CD4-positive, alpha-beta T cell treated with Interleukin-4 for 1 hour (primary cell): ENCODE measurements at places on chromosomes 6 and 20.

DNA sequence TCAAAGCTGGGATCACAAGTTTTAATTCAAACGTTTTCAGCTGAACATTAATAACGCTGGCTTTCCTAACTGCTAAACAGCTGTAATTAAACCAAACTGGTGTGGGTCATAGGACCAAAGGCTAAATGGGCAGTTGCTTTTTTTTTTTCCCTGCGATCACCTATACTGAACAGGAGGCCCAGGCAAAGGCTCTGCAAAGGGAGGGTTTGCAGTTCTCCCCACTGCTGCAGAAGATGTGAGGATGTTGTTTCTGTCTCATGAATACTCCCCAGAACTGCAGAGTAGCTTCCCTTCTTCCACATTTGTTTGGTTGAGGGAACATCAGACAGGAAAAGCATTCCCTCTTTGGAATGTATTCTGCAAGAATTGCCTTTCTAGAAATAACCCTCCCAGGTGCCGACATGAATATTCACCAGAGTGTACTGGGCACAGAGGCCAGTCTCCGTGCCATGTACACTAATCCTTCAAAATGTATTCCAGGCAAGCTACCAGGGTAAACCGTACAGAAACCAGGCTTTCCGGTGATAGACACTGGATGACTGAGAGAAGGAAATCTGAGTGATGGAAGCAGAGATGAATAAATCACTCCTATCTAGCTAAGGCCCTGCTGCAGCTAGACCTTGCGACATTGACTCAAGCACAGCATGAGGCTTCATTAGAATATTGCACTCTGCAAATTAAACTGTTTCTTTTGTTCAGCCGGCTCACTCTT is 370.1 kb downstream of the BTBD9 start:
- no peak for DNase-seq

- DNase-seq: no peak
These were observed 14.2 kb downstream of the VAPB start for GRCh38 chr20:58403272-58403671.

GRCh38 chr6:21731411-21732031 is 138.0 kb downstream of the SOX4 start:
- no peak for DNase-seq

DNA sequence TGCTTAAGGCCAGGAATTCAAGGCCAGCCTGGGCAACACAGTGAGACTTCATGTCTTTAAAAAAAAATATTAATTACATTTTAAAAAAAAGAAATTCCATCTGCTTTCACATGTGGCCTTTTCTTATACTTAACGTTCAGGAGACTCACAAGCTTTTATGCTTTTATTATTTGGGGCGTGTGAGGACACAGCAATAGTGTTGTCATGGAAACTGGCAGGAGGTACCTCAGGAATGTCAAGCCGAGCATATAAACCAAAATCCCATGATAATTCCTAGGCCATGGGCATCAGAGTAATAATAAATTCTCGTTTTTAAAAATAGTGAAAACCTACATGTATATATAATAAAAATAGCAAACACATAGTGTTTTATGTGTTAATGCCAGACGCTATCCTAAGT is 89.8 kb downstream of the IYD start:
- no peak for DNase-seq

- DNase-seq: no peak
These were observed 13.8 kb upstream of the B4GALT5 start for GRCh38 chr20:49727478-49727877.

GRCh38 chr6:142601427-142601826 is 299.6 kb downstream of the ADGRG6 start:
- DNase-seq: no peak

DNA sequence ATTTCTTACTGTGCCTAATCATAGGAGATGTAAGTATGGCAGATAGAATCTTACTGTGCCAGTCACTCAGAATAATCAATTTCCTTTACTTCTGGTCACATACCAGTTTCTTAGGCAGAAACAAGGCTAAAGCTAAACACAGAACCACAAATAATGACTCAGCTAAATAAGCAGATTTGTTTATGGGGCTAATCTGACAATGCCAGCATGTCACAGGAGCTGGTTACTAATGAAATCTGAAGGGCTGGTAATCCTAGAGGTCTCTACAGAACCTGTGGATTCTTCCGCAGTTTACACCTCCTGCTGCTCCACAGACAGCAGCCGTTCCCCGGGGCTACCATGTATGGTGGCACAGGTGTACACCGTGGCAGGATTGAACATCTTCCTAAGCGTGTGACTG is 80.8 kb downstream of the LYRM4 start:
- no peak for DNase-seq

- DNase-seq: no peak
These were observed 87.2 kb downstream of the DST start for GRCh38 chr6:56555438-56555872.

GRCh38 chr20:35619196-35620095 is 3.8 kb downstream of the SPAG4 start:
- peak; percentile 78 for DNase-seq

DNA sequence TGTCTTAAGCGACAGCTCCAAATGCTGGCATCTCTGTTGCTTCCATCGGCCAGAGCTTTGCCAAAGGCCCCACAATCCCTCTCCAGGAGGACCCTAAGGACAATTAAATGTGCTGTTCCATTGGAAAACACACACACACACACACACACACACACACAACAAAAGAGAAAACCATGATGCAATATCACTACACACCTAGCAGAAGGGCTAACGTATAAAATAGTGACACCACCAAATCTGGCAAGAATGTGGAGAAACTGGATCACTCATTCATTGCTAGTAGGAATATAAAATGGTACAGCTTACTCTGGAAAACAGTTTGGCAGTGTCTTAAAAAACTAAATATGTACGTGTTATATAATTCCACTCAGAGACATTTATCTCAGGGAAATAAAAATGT is 13.0 kb upstream of the TMEM14A start:
- DNase-seq: no peak

- DNase-seq: no peak
These were observed 66.1 kb downstream of the HMGCLL1 start for GRCh38 chr6:55512904-55513303.

- DNase-seq: no peak
These were observed 52.4 kb downstream of the SCAND1 start for GRCh38 chr20:35901678-35902544.

DNA sequence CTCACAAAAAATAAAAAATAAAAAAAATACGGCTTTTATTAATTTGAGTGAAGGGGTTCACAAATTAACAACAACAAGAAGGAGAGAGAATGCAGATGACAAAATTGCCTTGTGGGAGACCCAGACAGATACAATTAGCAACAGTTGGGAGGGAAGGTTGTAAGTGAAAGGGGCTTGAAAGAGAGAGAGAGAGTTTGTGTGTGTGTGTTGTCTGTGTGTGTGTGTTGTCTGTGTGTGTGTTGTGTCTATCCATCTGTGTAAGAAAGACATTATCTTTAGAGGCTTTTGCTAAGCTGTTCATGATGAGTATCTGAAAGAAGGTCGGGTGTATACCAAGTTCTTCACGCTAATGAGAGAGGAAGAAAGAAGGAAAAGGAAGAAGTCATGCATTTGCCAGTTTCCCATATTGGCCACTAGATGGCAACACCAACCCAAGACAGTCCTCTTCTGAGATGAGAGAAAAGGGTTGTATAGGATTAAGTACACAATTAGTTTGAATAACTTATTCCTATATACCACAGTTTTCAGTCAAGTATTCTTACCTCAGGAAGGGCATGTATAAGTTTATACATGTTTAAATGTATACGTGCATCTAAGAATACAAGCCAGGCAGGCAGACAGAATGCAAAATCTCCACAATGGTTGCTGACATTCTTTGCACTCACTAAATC is 63.7 kb upstream of the CD2AP start:
- DNase-seq: peak; percentile 58

DNA sequence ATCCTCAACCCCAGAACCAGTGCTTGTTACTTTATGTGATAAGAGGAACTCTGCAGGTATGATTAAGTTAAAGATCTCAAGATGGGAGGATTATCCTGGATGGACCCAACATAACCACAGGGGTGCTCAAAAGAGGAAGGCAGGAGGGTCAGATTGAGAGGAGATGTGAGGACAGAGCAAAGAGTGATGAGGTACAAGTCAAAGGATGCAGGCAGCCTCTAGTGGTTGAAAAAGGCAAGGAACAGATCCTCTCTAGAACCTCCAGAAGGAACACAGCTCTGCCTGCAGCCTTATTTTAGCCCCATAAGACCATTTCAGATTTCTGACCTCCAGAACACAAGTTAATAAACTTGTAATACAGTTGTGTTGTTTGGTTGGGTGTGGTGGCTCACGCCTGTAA is 41.2 kb downstream of the PDSS2 start:
- no peak for DNase-seq

DNA sequence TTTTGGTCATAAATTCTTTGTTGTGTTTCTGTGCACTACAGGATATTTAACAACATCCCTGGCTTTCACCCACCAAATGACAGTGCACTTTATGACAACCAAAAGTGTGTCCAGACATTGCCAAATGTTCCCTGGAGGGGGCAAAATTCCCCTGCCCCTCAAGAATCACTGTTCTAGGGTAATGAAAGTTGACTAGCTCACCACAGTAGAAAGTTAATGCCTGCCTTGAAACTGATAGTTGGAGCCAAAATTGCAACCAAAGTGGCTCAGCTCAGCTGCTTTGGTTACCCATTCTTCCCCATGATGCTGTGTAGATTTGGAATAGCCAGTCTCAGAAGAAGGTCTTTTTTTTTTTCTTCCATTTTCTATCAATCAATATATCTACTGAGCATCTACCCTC is 150.6 kb downstream of the RALGAPA2 start:
- DNase-seq: no peak

- DNase-seq: no peak
These were observed 22.4 kb downstream of the TAF4 start for GRCh38 chr20:62043131-62043914.

DNA sequence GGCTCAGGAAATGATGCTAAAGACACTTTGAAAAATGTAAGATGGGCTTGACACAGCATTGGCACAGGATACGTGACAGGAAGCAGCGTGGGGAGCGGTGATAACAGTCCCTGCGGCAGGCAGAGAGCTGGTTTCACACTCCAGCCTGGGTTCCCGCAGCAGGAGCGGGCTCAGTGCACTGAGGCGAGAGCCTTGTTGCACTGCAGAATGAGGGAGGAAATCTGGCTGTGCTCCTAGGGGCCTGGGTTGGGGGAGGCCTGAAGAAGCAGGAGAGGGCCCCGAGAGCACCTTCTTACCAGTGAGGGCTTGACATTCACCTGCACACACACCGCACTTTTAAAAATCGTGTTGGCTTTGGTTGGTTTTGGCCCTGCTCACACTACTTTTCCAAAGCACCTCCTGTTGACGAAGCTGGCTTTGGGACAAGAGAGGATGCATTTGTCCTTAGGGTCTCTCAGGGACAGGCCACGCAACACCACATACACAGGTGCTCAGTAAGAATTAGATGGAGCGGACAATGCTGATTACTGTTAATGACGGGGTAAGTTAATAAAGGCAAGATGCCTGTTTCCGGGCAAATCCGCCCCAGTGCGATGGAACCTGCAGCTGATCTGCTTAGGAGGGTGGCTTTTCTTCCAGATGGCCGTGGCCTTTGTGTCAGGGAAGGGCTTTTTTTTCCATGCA is 49.4 kb upstream of the ARMC2 start:
- DNase-seq: peak; percentile 51

- no peak for DNase-seq
These were observed 170.7 kb upstream of the SCGN start for GRCh38 chr6:25481267-25481666.

DNA sequence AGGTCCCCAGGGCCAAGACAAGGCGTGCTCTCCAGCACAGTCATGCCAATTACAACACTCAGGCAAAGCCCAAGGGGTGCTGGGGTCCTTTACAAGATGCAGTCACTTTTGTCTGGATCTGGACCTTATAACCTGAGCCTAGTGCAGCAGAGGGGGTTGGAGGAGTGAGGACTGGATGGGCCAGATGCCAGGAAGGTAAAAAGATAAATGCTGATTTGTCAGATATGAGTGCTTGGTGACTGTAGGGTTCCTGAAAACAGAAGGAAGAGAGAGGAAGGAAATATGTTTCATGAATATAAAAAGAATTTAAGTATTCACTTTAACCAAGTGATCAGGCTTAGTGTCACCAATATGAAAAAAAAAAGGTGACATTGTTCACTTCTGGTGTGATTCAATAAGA is 43.4 kb upstream of the TFAP2A start:
- no peak for DNase-seq

GRCh38 chr6:5659467-5659866 is 347.3 kb downstream of the NRN1 start:
- no peak for DNase-seq

DNA sequence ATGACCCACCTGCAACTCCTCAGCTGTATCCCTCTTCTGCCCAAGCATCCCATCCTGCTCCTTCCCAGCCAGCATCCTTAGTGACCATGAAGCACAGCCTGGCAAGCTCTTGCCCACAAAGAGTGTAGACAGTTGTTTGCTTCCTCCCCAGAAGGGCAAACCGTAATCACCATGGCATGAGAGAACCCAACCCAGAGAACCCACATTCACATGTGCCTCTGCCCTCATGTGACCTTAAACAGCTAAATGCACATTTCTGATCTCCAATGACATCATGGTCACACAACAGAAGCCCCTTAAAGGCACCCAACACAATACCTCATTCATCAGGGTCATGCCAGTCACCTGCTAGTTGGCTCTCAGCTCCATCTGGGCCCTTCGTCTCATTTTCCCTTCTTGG is 162.8 kb upstream of the CDYL start:
- no peak for DNase-seq

DNA sequence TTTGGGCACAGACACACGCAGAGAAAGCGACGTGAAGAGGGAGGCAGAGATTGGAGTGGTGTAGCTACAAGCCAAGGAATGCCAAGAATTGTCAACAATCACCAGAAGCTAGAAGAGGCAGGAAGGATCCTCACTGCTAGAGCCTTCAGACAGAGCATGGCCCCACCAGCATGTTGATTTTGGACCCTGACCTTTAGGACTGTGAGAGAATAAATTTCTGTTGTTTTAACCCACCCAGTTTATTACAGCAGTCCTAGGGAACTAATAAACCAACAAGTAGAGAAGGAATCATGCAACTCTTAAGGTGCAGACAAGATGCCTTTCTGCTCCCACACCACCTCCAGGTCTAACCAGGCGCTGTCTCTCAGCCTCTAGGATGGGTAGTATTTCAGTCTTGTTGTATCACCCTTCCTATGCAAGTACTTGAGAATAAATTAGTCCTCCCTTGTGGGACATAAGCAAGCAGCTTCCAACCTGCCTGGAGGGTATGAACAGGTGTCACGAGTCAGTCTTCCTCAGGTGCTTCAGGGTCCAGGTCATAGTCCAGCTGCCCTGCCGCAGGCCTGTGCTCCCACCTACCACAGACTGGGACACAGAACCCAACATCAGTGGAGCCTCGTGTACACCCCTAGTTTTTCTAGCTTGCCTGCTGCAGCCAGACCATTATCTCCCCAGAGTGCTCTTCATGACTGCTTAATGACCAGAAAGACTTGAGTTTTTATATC is 46.4 kb upstream of the CCN2 start:
- no peak for DNase-seq

- no peak for DNase-seq
These were observed 13.5 kb upstream of the NT5E start for GRCh38 chr6:85436411-85436810.

GRCh38 chr20:4661191-4661590 is 60.5 kb upstream of the PRND start:
- peak; percentile 57 for DNase-seq

GRCh38 chr6:38599261-38599660 is 40.5 kb downstream of the BTBD9 start:
- DNase-seq: no peak
